Stomach (tissue), 19 donors: ENCODE measurements at places on chromosomes 16 and 17. TPM values are rescaled to one million over a fixed set of nuclear protein-coding genes. Genes with fewer than 3 reads are reported as not detected.

DNA sequence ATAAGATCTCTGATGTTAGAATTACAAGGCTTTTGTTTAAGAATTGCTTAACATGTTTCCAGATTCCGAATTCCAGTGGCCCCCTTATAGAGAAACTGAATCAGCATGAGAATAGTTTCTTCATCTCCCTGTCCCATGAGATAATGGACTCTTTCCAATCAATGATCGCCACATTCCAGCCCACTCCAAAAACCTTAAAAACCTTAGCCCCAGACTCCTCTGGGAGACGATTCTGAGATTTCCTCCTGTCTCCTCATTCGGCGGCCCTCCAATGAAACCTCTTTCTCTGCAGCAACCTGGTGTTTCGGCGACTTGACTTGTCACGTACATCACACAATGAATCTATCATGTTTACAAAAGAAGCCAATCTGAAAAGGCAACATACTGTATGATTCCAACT is 197.1 kb upstream of the PSMD7 start:
- no peak overlapping the region for H3K27ac ChIP-seq
- DNase-seq, result no peak
- H3K4me3 ChIP-seq, result no peak overlapping the region
- no peaks in the 10 kb centered on the region for H3K27me3 ChIP-seq
- no peaks in the 10 kb centered on the region for H3K36me3 ChIP-seq
- H3K4me1 ChIP-seq, result no peaks in the 10 kb centered on the region

GRCh38 chr16:2507665-2508064 is 6.1 kb upstream of the ATP6V0C start:
- H3K27ac ChIP-seq, result no peak overlapping the region
- H3K4me1 ChIP-seq, result peaks cover 26% of the 10 kb centered on the region
- no peaks in the 10 kb centered on the region for H3K27me3 ChIP-seq
- no peaks in the 10 kb centered on the region for H3K36me3 ChIP-seq
- DNase-seq, result no peak

- no peaks in the 10 kb centered on the region for H3K36me3 ChIP-seq
- H3K4me3 ChIP-seq, result no peak overlapping the region
- no peaks in the 10 kb centered on the region for H3K4me1 ChIP-seq
Measured at GRCh38 chr17:54435966-54436365, 464.7 kb upstream of the TOM1L1 start.

GRCh38 chr17:32863559-32863958 is 13.4 kb downstream of the MYO1D start:
- DNase-seq, result no peak
- no peaks in the 10 kb centered on the region for H3K36me3 ChIP-seq
- H3K4me1 ChIP-seq, result peaks cover 26% of the 10 kb centered on the region
- H3K27ac ChIP-seq, result no peak overlapping the region
- no peaks in the 10 kb centered on the region for H3K27me3 ChIP-seq

GRCh38 chr16:3578610-3579551 is 1.7 kb upstream of the NLRC3 start:
- no peaks in the 10 kb centered on the region for H3K36me3 ChIP-seq
- no peak overlapping the region for H3K27ac ChIP-seq
- peaks cover 9% of the 10 kb centered on the region for H3K27me3 ChIP-seq
- peaks cover 32% of the 10 kb centered on the region for H3K4me1 ChIP-seq

DNA sequence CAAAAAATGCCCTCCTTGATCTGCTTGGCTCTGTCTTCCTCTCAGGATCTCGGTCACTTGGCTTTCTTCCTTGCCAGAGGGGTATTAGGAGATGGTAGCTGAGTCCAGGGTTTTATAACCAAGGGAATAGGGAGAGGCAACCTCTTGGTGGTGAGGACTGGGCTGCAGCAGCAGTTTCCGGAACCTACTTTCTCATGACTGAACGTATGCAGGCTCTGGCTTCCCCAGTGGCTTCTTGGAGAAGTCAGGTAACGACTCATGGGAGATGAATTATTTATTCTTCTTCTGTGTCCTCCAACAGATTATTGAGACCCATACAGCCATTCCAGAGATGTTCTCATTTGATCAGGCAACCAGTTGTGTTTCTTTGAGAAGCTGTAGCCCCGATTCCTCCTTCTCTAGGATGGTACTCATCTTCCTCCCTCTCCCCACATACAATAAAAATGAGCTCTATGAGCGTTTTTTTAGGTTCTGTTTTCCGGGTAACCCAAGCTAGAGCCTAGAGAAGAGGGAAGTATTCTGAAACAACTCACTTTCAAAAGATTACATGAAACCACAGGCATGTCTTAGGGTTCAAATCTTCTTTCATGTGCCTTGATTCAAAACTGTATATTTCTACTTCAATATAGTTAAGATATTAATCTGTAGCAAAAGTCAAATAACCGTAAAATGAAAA is 22.3 kb upstream of the DHX40 start:
- DNase-seq, result no peak
- H3K36me3 ChIP-seq, result no peaks in the 10 kb centered on the region
- H3K27me3 ChIP-seq, result no peaks in the 10 kb centered on the region
- no peaks in the 10 kb centered on the region for H3K4me1 ChIP-seq
- no peak overlapping the region for H3K4me3 ChIP-seq

Gene HP
- 1.6 TPM for polyA plus RNA-seq

Gene AOC3
- 6.2 TPM for polyA plus RNA-seq

GRCh38 chr17:65400701-65401100 is 160.7 kb downstream of the AXIN2 start:
- no peak overlapping the region for H3K27ac ChIP-seq
- H3K4me1 ChIP-seq, result no peaks in the 10 kb centered on the region
- no peak overlapping the region for H3K4me3 ChIP-seq
- no peaks in the 10 kb centered on the region for H3K36me3 ChIP-seq
- no peak for DNase-seq
- no peaks in the 10 kb centered on the region for H3K27me3 ChIP-seq

- H3K27me3 ChIP-seq, result peaks cover 3% of the 10 kb centered on the region
- H3K27ac ChIP-seq, result peak overlapping the region; percentile 73
- peak; percentile 29 for DNase-seq
- H3K4me1 ChIP-seq, result peaks cover 43% of the 10 kb centered on the region
Measured at GRCh38 chr17:2065949-2066400, 11.1 kb downstream of the HIC1 start.

DNA sequence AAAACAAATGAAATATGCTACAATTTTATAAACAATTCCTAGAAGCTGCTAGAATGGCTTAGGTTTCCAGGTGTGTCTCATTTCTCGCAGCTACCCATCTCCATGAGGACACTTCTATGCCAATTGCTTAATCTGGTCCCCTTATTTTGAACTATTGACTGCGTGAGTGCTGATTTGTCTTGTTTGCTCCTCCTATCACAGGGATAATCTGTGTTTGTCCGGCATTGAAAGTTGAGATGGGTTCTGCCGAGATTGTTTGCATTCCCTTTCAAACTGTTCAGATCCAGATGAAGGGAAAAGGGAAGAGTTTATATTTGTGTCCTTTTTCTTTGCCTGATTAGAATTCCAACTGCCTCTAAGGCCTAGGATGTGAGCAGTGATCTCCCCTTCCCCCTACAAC is 21.7 kb upstream of the COX10 start:
- DNase-seq, result no peak
- H3K4me1 ChIP-seq, result no peaks in the 10 kb centered on the region
- H3K36me3 ChIP-seq, result no peaks in the 10 kb centered on the region
- H3K27me3 ChIP-seq, result no peaks in the 10 kb centered on the region
- no peak overlapping the region for H3K27ac ChIP-seq

GRCh38 chr16:64364416-64364815 is 757.4 kb downstream of the CDH11 start:
- no peaks in the 10 kb centered on the region for H3K4me1 ChIP-seq
- H3K27ac ChIP-seq, result no peak overlapping the region
- no peak overlapping the region for H3K4me3 ChIP-seq
- H3K27me3 ChIP-seq, result no peaks in the 10 kb centered on the region
- DNase-seq, result no peak

Gene KRTAP1-1
- polyA plus RNA-seq, result not detected

- no peaks in the 10 kb centered on the region for H3K4me1 ChIP-seq
- H3K27me3 ChIP-seq, result no peaks in the 10 kb centered on the region
- peaks cover 95% of the 10 kb centered on the region for H3K36me3 ChIP-seq
- DNase-seq, result no peak
Measured at GRCh38 chr16:89147085-89147817, 24.3 kb upstream of the CDH15 start.

DNA sequence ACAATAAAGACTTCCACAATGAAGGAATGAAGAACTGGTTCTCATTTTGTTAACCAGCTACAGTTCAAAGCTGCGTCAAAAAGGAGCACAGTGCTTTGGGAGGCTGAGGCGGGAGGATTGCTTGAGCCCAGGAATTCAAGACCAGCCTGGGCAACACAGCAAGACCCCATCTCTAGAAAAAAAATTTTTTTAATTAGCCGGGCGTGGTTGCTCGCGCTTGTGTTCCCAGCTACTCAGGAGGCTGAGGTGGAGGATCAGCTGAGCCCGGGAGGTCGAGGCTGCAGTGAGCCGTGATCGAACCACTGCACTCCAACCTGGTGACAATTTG is 764 bp upstream of the SLC6A4 start:
- peaks cover 37% of the 10 kb centered on the region for H3K27me3 ChIP-seq
- H3K4me1 ChIP-seq, result peaks cover 24% of the 10 kb centered on the region
- no peak overlapping the region for H3K27ac ChIP-seq
- no peak for DNase-seq

Gene SSTR5
- polyA plus RNA-seq, result not detected

DNA sequence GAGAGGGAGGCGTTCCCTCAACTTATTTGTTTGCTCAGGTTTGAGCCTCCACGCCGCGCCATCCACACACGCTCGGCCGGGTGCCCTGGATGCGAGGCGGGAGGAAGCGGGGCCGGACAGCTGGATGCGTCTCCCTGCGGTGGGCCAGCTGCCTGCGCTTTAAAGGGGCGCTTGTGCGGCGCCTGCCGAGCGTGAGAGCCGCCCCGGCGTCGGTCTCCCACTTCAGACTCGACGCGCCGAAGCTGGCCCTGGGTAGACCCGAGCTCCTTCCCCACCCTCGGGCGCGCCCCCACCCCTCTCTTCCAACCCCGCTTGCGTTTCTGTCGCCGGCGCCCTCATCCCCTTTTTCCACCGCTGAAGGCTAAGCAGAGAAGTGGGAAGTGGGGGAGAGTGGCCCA is 527 bp upstream of the CHAD start:
- H3K27ac ChIP-seq, result no peak overlapping the region
- peaks cover 12% of the 10 kb centered on the region for H3K27me3 ChIP-seq
- peaks cover 36% of the 10 kb centered on the region for H3K36me3 ChIP-seq
- DNase-seq, result no peak

- peak overlapping the region; percentile 98 for H3K4me3 ChIP-seq
- H3K36me3 ChIP-seq, result no peaks in the 10 kb centered on the region
- H3K27me3 ChIP-seq, result no peaks in the 10 kb centered on the region
Measured at GRCh38 chr16:88705801-88706228, 393 bp downstream of the RNF166 start.

- DNase-seq, result no peak
- H3K4me3 ChIP-seq, result no peak overlapping the region
- no peaks in the 10 kb centered on the region for H3K27me3 ChIP-seq
- no peak overlapping the region for H3K27ac ChIP-seq
Measured at GRCh38 chr16:11334831-11335404, 10.3 kb upstream of the RMI2 start.

- no peaks in the 10 kb centered on the region for H3K27me3 ChIP-seq
- peaks cover 30% of the 10 kb centered on the region for H3K4me1 ChIP-seq
- peak overlapping the region; percentile 93 for H3K27ac ChIP-seq
- DNase-seq, result peak; percentile 44
- peak overlapping the region; percentile 69 for H3K4me3 ChIP-seq
Measured at GRCh38 chr16:1494129-1494640, 1.0 kb downstream of the TELO2 start.

- H3K27me3 ChIP-seq, result no peaks in the 10 kb centered on the region
- peaks cover 5% of the 10 kb centered on the region for H3K4me1 ChIP-seq
- no peak overlapping the region for H3K4me3 ChIP-seq
- H3K27ac ChIP-seq, result no peak overlapping the region
- H3K36me3 ChIP-seq, result no peaks in the 10 kb centered on the region
Measured at GRCh38 chr17:11943759-11944347, 53.4 kb downstream of the ZNF18 start.

Gene PERCC1
- polyA plus RNA-seq, result not detected

DNA sequence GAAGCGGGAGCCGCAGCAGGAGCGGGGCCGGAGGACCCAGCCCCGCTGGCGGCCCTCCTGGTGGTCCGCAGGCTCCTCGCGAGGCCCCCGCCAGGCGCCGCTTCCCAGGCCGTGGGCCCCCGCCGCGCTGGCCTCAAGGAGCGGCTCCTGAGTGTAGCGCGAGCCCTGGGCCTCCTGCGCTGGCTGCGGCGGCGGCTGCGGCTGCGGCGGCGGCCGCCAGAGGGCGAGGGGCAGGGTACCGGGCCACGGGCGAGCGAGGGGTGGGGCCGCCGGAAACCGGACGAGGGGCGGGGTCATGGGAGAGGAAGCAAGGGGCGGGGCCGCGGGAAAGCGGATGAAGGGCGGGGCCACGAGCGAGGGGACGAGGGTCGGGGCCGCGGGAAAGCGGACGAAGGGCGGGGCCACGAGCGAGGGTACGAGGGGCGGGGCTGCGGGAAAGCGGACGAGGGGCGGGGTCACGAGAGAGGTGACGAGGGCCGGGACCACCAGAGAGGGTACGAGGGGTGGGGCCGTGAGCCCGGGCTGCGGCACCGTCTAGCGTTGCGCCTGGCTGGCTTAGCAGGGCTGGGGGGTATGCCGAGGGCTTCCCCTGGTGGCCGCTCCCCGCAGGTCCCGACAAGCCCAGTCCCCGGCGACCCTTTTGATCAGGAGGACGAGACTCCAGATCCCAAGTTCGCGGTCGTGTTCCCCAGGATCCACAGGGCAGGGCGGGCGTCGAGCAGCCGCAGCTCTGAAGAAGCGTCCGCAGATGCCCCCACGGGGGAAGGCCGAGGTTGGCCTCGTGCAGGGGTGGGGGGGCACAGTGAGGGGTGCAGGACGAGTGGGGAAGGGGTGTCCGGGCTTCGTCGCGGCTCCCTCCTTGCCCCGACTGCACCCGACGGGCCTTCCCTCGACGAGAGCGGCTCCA is 1.7 kb downstream of the MYO15B start:
- peaks cover 24% of the 10 kb centered on the region for H3K4me1 ChIP-seq
- no peaks in the 10 kb centered on the region for H3K27me3 ChIP-seq
- H3K4me3 ChIP-seq, result peak overlapping the region; percentile 65
- H3K36me3 ChIP-seq, result peaks cover 5% of the 10 kb centered on the region
- peak; percentile 96 for DNase-seq

Gene SHCBP1
- polyA plus RNA-seq, result 1.4 TPM

DNA sequence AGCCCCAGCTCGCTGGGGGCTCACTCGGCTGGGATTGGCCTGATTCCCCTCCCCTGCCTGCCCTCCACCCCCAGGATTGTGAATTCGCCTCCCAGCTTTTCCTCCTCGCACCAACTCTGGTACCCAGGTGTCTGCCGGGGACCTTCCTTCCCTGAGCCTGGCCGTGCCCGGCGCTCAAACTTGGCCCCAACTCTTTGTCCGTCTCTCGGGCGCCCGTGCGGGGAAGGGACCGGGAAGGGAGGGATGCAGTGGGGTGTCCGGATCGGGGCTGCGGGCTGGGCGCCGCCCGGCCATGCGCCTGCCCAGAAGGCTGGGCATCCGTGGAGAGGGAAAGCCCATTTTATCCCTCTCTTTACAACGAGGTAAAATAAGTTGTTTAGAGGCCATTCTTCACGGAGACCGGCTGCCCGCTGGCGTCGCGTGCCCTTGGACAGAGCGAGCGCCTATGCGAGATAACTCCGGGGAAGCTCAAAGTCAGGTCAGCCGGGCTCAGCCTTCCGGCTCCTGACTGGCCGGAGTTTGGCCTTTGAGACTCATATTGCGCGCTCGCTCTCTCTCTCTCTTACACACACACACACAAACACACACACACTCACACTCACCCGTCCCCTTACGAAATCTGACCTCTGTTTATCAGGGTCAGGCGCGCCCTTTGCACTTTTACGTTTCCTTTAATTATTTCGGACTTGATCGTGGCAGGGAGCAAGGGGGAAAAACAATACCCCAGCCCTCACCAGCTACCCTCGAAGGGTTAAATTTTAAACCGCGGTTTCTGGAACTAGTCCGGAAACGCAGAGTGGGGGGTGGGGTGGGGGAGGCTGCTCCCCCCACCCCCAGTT is 774 bp upstream of the MAF start:
- H3K36me3 ChIP-seq, result no peaks in the 10 kb centered on the region
- DNase-seq, result peak; percentile 72
- H3K27ac ChIP-seq, result peak overlapping the region; percentile 99
- peak overlapping the region; percentile 81 for H3K4me3 ChIP-seq
